ENCODE measurements at places on chromosomes 6 and 20.

GRCh38 chr6:160272707-160273106 is 14.1 kb upstream of the SLC22A2 start:
- no peak for DNase-seq

GRCh38 chr6:337805-338368 is 45.6 kb downstream of the DUSP22 start:
- no peak for DNase-seq

GRCh38 chr20:17580895-17581294 is 11.0 kb downstream of the DSTN start:
- DNase-seq = no peak

GRCh38 chr6:45472382-45472781 is 94.6 kb upstream of the SUPT3H start:
- DNase-seq = no peak

DNA sequence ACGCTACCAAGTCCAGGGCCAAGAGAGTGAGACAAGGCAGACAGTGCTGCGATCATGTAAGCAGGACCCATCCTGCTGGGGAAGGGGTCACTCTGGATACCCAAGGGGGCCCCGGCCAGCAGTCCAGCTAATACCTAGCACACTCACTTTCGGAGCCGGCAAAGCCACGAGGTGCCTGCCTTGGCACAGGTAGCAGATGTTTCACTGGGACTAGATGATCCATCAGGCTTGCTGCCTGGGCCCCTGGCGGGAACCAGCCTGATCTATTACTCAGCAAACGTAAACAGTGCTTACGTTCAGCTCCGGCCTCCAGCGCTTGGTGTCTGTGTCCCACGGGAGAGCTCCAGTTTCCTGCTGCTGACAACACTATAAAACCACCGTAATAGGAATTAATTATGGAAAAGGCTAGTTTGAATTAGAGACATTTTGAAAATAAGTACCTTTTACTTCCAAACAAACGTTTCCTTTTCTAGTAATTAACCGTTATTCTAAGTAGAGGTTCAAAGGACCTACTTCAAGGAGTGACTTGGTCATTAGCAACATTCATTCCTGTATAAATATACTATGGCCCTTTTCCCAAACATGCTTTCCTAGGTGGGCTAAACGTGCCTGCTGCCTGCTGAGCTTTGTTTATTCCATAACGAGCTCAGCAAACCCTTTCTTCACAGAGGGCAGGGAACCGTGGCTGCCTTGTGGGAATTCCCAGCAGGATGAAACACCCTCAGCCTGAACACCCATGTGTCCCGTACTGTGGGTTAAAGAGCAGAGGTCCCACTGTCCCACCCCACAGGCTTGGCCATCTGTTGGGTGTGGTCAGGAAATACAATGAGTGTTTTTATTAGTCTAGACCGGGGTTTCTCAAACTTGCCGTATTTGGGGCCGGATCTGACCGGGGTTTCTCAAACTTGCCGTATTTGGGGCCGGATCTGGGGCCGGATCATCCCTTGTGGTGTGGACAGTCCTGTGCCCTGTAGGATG is 18.4 kb downstream of the SLC22A23 start:
- peak; percentile 37 for DNase-seq

- no peak for DNase-seq
These were observed 70.4 kb upstream of the FUCA2 start for GRCh38 chr6:143581835-143582480.

- DNase-seq = no peak
These were observed 23.4 kb downstream of the FAM217A start for GRCh38 chr6:4055420-4056041.

GRCh38 chr6:27248783-27249182 is 1.3 kb downstream of the PRSS16 start:
- no peak for DNase-seq

DNA sequence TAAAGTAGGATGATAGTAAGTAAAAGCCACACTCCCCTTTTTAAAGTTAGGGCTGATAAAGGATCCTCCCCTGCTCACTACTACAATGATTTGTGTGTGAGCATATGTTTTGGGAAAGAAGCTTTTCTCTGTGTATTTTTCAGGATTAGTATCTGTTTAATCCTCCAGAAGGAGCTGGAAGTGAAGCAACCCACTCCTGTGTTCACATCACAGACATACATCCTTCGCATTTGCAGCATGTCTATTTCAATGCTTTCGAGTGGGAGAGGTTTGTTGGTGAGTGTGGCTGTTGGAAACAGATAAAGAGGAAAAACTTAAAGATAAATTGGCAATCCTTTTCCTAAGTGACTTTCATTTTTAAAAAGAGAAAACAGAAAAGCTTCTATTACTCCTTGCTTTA is 31.6 kb upstream of the RGS17 start:
- no peak for DNase-seq

- DNase-seq = no peak
These were observed 21.8 kb downstream of the SYNDIG1 start for GRCh38 chr20:24491041-24491756.

DNA sequence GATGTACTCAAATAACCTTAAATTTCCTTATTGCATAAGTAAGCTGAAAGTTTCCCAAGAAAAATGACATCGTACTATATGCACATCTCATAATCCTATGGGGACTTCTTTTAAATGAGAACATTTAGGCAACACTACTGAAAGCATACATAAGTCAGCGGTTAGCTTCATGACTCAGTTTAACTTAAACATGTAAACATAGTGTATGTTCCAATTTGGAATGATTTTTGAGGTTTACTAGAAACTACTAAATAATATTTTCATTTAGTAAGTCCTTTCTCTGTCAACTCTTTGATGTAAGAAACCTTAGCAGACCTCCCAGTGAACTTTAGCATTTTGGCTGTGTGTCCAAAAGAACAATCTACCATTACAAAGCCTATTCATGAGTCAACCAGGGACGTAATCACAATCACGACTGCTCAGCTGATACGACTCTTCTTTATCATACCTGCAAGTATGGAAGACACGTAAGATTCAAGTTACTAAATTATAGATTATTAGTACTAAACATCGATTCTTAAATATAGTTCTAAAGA is 19.3 kb downstream of the HIVEP2 start:
- DNase-seq = no peak

- no peak for DNase-seq
These were observed 68.4 kb upstream of the PHACTR1 start for GRCh38 chr6:12648171-12648570.

GRCh38 chr6:37551867-37552266 is 52.2 kb upstream of the CCDC167 start:
- DNase-seq = no peak

- DNase-seq = no peak
These were observed 68.1 kb upstream of the SLC4A11 start for GRCh38 chr20:3307078-3307477.

DNA sequence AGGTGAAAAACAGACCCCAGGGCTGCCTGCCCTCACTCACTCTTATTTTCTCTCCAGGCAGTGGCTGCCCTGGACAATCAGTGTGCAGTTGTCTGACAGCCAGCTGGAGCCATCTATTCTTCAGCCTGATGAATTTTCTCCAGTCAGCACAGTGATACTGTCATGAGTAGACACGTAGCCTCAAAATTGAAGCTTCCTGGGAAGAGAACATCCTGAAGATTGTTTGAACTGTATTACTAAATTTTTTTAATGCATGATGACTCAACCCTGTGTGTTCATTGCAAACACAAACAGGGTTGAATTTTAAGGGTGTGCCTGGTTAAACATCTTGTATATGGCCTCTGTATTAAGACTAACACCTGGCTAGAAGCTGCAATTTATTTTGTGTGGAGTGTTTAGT is 49.8 kb upstream of the STXBP5 start:
- peak; percentile 60 for DNase-seq

DNA sequence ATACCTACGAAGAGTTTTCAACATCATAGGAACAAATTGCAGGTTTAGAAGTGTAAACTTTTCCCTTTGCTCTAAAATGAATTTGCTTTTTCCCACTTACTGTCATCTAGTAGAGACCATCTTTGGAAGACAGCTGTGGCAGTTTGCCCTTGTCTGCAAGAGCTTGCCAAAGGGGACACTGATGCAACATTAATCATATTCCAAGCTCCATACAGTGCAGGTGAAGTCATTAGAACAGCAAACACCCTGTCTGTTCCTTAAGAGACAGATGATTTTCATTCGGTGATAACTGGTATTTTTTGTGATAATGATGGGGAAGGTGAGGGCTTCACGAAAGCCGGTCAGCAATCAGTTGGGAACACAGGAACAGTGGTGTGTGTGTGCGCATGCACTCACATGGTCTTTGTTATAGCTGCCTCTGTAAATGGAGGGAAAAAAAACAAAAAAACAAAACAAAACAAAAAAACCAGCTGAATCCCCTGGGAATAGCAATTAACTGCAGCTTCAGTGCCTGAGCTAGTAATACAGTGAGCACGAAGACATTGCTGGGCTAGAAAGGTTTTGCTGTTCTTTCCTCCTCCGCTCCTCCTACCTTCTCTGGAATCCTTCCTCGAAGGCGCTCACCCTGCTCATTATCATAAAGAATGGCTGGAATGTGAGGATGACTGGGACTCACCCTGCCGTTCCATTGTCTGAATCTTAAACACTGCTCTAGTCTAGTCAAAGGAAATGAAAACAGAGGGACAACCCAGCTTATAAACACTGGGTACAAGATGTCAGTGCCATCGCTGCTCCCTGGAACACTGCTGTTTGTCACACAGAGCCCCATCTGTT is 35.2 kb upstream of the KIF13A start:
- DNase-seq = no peak
